ENCODE measurements at places on chromosomes 4 and X.
A peak's percentile ranks its signal among the peaks of the same experiment; 100 is the strongest.

DNA sequence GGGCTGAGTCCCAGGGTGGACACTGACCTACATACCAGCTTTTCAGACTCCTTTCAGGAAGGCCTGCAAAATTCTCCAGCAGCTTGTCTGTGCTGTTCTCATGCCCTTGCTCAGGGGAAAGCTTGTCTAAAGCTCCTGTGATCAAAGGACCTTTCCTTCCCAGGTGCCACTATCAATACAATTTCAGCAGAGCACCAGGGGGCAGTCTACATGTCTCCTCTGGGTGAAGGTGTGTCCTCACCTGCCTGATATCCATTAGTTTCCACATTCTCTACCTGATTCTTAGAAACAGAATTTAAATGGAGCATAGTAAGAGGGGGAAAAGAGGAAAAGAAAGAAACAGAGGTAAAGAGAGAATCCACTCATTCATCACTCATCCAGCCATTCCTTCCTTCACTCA, 114.2 kb downstream of the PPARGC1A start:
- DNase-seq: no peak

DNA sequence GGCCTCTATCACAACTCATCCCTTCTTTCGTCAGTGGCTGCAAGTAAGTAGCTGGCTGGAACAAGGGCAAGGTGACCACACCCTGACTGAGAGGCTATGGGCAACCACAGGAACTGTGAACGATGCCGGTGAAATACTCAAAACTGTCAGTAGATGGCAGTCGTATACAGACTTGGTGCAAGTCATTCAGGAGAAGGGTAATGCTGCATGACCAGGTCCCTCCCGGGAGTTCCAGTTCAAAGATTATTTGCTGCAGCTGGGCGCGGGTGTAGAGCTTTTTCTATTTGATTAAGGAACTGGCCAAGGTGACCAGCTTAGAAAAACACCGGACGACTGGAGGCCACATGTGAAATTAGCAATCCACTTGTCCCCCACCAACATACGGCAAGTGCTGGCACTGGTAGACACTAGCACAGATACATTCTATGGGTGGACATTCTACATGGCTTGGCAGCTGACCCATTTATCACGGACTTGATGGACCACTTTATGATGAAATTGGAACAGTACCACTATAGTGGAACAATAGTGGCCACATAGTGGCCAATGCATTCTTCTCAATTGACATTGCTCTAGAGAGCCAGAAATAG, 726.6 kb downstream of the TRAM1L1 start:
- DNase-seq: peak; percentile 35

DNA sequence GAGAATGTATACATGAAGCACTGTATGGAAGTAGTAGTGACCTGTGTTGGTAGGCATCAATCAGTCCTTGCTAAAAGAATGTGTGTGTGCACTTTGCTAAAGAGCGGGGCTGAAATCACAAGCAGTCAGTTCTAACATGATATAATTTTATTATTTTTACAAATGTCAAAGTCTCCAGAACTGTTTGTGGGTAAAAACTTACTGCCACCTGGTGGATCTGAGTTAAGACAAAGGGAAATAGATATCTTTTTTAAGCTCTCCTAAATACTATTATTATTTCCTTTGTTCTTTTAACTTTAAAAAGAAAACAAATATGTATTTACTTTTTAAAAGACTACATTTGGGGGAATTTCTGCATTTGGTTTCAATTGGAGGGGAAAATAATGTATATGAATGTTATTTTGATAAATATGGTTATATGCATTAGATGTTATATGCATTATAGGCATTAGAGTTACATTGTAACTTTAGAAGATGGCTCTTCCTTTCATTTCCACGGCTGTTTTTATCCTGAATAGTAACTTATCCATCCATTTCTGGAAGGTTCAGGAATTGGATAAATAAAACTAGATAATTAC, 7.8 kb upstream of the CLOCK start:
- DNase-seq: no peak

DNA sequence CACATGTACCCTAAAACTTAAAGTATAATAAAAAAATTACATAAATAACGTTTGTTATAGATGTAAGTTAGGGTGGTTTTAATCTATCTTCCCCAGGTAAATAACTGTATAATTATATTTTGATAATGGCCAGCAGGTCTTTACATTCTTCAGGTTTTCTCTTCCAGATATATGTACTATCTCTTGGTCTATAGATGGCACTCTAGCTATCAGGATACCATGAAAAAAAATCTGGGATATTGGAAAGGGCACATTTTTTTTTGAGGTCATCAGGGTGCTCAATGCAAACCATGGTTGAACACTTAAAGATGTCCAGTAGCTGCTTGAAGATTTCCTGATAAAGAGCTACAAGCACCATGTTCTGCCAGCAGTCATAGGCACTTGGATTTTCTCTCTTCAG, 15.6 kb upstream of the ADH4 start:
- DNase-seq: no peak

- no peak for DNase-seq
Measured at GRCh38 chr4:113435893-113436292, 325.6 kb downstream of the CAMK2D start.

DNA sequence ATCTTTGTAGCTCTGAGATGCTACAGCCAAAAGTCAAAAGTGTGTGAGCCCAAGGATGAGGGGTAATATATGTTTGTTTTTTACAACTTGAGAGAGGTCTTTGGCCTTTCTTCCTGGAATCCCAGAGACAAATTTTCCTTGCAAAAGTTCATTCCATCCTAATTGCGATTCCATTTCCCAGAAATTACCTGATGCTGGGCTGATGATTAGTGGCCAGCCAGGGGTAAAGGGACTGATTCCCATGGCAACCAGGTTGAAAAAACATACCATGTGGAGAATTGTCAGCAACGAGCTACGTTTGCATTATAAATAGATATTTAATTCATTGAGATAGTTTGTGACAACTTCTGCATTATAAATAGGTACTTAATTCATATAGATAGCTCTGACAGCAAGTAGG, 17.8 kb downstream of the IGSF1 start:
- DNase-seq: no peak

- DNase-seq: no peak
Measured at GRCh38 chrX:131239057-131239456, 50.0 kb downstream of the IGSF1 start.

DNA sequence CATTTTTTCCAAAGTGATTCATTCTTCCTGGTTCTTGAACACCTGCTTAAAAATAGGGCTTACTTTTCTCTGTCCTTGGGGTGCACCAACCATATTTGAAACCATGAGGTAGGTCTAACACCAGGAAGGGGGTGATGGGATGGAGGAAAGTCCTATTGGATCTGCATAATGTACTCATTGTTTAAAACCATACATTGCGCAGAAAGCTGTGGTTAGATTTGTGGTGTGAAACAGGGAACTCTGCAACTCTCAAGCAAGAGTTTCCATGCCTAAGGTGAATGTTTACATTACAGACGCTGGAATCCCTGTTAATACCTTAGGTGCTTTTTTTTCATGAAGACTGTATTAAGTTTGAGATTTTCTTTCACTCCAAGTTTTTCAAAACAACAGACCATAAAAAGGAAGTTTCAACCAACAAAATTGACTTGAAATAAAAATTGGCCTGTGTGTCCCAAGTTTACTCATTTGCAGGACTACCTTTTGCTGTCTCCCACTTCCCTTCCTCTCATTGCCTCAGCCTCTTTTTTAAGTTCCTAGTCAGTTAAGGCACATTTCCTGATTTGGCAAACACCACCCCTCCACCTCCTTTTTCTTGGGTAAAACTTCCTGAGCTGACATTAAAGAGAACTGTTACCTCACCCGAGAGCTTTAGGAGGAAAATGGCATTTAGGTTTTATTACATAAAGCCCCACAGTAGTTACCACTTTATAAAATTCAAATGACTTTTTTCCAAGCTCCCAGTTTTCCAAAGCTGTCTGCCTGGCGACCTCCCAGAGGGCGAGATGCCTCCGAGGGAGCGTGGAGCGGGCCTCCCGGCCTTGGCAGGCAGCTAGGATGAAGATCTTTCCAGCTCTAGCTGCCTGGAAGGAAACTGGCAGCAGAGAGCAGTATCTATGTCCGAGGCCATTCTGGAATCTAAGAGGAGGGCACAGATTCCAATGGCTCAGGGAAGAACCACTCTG, 47.9 kb upstream of the RBPJ start:
- DNase-seq: no peak

GRCh38 chr4:124591637-124592036, 120.9 kb downstream of the ANKRD50 start:
- no peak for DNase-seq

DNA sequence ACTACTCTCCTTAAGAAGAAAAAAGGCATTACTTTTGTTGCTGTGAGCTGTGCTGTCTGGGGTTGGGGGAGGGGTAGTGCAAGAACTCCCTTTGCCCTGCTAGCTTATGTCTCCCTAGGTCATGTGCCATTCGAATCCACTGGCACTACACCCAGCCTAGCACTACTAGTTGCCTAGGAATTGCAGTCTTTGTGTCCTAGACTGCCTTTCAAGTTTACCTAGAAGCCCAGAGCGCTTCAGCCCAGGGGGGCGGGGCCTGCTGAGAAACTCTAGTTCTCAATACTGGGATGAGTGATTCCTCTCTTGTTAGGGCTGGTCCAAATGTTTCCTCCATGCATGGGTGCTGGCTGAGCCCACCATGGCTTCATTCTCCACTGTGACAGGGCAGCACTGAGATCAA, 1011.5 kb downstream of the PCDH19 start:
- DNase-seq: no peak

DNA sequence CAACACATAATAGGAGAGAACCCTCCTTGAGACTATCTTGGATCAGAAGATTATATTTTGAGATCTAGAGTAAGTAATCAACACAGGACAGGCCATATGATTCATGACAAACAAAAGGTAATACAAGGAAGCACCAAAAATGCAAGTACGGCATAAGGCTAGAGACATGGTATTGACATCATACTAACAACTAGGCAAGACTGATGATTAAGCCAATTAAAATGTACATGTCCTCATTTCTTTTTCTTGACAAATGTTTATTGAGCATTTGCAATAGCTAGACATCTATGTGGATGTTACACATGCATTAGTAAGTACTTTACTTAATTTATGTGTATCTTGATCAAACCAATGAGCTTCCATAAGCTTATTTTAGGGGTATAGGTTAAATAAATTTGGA, 695.7 kb upstream of the GALNTL6 start:
- no peak for DNase-seq

DNA sequence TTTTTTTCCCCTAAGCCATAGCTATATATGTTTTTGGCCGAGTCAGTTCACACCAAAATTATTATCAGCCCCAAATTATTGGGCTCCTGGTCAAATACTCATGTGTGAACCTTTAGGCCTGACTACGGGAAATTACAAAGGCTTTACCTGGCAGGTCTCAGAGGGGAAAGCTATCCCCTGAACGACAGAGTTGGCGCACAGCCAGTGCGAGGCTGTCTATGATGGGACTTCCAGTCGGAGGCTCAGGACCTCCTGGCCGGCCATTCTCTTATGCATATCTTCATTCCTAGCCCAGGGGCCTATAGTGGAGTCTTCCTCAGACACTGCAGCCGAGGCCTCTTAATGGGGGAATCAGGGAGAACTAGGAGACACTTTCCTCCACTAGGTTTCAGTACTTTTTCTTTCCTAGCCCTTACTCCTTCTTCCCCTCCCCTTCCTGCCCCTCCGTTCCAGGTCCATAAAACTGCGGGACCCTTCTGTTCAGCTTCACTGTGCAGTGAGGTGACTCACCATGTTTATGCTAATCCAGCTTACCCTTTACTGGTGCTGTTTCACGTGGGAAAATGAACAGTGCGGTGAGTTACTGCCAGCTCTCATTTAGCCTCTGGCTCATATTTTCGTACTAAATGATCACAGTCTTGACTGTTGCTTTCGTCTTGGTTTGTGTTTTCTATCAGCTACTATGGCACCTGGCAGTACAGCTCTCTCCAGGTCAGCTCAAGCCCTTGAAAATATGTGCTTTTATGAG, 533.9 kb downstream of the FSTL5 start:
- DNase-seq: no peak

DNA sequence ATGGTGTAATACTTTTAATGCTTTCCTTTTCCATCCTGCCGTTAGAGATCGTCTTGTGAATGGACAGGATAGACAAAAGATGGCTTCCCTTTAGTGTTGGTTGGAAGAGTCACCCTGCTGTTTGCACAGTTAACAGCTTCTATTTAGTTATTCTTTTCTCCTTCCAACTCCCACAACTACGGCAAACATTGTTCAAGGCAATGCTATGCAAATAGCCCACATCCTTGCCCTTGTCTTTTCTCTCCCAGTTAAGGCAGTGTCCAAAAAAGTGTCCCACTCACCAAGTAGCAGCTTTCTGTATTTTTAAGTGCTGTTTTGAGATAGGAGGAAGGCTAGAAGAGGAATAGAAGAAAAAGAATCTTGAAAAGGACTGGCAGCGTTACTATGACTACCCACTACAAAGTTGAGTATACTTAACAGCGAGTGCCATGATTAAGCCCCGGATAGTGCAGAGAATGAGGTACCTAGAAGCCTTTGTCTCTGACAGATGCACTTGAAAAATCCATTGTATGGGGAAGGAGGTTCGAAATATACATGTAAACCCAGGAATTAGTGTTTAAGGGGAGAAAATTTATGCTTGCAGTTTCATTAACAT, 12.1 kb upstream of the RUFY3 start:
- DNase-seq: peak; percentile 11

DNA sequence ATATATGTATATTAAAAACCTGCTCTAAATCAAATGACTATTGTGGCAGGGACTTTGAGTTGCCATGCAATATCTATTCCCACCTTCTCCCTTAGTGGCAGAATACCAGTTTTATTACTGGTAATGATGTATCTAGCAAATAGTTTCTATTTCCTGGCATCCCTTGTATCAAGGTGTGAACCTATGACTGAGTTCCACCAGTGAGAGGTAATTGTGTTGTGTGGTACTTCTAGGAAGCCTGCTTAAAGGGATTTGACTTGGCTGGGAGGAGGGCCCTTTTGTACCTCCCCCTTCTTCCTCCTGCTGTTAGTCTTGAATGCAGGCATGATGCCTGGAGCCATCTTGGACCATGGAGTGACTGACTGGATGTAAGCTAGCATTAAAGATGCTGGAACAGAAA, 65.4 kb upstream of the DYNLT3 start:
- no peak for DNase-seq

DNA sequence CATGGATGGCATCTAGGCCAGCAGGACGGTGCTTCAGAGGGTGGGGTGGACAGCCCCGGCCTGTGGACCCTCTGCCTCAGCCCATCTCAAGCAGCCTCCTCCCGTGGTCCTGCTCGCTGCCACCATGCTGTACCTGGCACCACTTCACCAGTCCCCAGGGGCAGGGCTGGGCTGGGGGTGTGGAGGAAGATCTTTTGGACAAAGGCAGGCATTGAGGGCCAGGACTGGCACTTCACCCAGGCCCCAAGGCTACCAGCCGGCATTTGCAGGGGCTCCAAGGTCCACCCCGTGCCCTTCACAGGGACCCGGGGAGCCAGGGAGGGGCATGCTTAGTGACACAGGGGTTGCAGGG, 713 bp downstream of the PLXNB3 start:
- no peak for DNase-seq

- DNase-seq: no peak
Measured at GRCh38 chr4:80423553-80424224, 88.2 kb downstream of the CFAP299 start.

Measured in NCI-H2029 treated with DMSO at 0.1 percent for 48 hours (cell line).